ENCODE measurements at places on chromosomes 5 and 9. TPM values are rescaled to one million over a fixed set of nuclear protein-coding genes. Genes with fewer than 3 reads are reported as not detected.

GRCh38 chr9:36762958-36763357, 190.3 kb downstream of the MELK start:
- DNase-seq, result no peak

DNA sequence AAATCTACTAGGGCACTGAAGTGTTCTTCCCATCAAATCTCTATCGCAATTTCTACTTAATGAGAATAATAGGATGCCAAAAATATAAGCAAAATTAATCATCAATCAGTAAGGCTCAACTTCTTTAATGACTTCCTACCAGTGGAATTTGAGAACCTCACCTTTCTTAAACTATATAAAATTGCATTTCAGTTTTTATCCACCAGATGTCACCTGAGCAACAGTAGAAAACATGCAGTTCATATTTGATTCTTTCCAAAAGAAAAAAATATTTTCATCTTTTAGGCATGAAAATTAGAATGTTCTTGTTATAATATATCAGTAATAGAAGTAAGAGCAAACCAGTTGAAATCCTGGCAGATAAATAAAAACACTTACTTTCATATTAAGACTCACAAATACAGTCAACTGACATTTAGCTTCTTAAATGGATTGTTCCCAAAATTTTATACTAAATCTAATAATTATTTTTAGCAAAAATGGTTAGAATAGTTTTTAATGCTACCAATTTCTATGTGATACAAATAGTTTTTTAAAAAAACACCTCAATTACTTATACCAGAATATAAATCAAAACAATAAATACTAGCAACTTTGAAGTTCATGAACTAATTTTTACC, 13.4 kb upstream of the CCDC112 start:
- DNase-seq, result no peak

DNA sequence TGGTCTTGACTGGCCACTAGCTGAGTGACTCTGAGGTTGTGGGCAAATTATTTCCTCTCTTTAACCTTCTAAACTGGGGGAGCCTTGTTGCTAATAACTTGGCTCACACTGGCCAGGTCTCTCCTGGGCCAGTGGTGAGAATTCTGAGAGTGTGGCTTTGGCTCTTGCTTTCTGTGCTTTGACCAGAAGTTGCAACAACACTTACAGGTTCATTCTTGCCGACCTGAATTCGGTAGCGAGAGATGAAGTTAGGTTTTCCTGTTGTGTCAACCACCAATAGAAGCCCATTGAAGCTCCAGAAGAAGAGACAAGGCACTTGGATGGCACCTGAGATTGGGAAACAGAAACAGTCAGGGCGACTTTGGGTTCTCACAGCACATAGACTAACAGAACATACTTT, 19.8 kb downstream of the FAXDC2 start:
- DNase-seq, result no peak

- no peak for DNase-seq
Observed at GRCh38 chr9:20240498-20240897, 381.8 kb downstream of the MLLT3 start.

- no peak for DNase-seq
Observed at GRCh38 chr9:27632254-27632653, 59.0 kb upstream of the C9orf72 start.

DNA sequence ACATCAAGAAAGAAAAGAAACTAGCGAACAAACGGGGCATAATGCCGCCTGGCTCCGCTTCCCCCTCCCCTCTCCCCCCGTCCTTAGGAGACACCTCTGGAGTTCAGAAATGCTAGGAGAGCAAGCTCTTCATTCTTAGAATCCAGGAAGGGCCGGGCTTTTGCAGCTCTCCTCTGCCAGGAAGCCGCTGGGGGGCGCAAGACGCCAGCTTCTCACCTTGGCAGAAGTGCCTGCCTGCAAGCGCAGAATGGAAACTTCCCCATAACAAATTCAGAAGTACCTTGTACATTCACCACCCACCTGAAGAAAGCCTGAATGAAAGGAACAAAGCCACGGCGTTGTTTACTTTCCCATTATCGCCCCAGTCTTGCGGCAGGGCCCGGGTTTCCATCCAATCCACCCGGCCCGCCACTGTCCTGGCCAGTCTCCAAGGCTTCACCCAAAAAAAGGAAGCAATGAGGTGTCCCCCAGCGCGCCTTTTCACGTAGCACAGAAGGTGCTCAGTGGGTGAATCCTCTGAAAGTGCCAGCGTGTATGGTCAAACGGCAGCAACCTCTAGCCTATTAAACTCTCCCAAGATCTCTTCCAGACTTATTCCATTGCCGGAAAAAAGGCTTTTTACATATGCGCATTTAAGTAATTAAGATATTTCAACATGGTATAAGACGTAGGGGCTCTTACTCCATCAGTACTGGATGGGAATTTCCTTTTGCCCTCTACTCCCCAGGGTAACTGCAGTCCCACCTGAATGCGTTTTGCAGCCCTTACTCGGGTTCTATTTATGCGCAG, 1.6 kb upstream of the GADD45G start:
- DNase-seq, result peak; percentile 87

DNA sequence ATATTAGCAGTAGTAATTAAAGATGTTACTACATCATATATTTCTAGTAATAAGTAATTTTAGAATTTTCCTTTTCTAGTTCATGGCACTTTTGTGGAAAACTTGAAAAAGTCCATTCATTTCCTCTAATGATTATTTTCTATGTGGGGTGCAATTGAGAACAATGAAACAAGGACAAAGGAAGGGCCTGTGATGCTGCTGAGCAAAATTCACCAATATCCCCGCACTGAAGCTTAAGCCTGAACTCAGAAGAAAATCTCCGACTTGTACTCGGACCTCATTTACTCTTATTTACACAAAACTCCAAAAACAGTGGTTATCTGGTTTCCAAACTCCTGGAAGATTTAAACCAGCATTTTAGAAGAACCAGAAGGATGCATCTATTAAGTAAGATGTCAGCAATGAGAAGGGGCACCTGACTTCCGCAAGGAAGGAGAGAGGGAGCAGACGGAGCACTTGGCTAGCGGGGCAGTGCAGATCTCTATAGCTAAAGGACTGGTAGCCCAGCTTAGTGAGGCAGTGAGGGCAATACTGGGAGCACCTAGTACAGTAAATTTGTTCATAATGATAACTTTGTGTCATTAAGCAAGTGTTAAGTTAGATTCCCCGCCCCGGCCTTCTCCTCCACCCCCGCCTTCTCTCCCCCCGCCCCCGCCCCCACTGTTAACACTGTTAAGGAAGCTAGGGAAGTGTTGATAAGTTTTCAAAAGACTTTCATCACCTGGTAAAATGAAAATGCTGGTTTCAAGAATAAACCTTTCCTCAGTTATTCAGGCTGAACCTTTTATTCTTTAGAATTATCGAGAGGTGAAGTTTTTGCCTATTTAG, 123.3 kb downstream of the ZSWIM6 start:
- DNase-seq, result no peak

GRCh38 chr9:126326228-126327005, at the start of gene MVB12B:
Gene MVB12B (plus strand): TSS chr9:126326829. CDS start chr9:126326930, 101 bp downstream.
- peak; percentile 51 for DNase-seq

- DNase-seq, result no peak
Observed at GRCh38 chr5:43294226-43294625, 19.0 kb downstream of the HMGCS1 start.

DNA sequence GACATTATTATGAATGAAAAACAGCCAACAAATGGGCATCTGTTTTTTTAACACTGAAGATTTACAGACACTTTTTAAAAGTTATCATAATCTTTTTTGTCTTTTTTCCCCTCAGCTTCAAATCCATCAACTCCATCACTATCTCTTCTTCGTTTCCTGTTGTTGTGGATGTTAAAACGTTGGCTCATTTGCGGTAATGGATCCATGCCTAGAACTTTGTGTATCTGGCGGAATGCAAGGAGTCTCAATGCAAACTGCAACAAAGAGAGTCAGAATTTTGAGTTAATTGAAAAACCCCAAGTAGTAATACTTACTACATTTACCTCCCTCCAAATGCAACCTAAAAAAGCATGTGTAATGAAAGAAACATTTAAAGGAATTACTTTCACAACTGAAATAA, 42.9 kb upstream of the MTMR12 start:
- no peak for DNase-seq

DNA sequence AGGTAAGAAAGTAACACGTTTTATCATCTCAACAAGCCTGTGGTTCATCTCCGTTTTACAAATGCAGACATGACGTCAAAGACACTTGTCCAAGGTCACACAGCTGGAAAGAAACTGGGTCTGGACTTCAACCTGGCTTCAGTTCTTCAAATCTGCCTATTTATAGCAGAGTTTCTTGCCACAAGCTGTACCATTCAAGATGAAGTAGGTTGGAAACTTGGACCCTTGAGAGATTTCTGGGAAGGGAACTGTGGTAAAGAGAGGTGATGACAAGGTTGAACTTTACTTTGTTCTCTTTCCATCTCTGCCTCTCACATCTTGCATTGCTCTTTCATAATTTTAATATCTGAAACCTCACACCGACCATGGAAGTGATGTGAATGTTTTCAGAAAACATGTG, 29.9 kb upstream of the DENND1A start:
- no peak for DNase-seq

DNA sequence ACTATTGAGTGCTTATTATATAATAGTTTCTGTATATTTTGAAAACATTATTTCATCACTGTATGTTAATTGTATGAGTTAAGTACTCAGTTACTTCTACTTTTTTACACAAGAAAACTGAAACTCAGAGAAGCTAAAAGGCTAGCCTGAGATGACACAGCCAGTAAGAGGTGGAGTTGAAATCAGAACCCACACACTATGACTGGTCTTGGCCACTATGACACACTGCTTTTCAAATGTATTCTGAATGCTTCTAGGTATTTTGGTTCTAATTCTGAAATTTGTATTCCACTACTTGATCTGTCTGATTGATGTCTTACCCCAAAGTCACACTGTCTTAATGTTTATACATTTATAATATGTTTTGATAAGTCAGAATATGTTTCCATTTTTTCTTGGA, 181.8 kb downstream of the ZDHHC21 start:
- no peak for DNase-seq

DNA sequence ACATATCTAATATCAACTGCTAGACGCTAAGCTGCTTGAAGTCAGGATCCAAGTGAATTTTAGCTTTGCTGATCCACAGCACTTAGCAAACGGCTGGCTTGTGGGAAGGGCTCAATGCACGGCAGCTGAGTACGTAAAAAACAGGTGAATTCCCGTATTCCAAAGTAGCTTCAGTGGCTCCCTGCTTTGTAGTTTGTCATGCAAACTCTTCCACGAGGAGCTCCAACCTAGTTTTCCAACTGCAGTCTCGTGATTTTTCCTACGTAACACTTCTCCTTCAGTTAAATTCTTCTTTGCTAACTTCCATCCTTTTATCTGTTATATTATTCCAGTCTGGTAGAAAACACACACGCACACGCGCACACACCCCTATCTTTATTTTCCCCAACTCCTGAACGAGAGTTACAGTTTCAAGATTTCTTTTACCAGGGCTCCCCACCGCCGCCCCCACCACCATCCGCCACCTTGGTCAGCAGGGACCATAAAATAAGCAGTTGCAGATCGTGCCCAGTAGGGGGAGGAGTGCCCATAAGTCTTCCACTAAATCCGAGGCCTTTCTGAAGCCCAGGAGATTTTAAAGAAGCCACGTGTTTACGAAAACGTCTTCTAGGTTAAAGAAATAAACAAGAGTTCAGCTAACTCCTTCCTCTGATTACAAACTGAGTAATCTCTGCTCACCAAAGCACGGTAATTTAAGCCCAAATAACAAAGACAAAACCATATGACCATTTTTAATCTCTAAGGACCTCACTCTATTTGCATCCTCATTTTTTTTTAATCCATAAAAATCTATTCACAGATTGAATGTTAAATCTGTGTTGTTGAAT, 34.8 kb upstream of the TRIO start:
- DNase-seq, result no peak

- DNase-seq, result no peak
Observed at GRCh38 chr9:2709645-2710101, 7.6 kb upstream of the KCNV2 start.

- DNase-seq, result no peak
Observed at GRCh38 chr5:168311061-168311566, 19.7 kb downstream of the WWC1 start.

DNA sequence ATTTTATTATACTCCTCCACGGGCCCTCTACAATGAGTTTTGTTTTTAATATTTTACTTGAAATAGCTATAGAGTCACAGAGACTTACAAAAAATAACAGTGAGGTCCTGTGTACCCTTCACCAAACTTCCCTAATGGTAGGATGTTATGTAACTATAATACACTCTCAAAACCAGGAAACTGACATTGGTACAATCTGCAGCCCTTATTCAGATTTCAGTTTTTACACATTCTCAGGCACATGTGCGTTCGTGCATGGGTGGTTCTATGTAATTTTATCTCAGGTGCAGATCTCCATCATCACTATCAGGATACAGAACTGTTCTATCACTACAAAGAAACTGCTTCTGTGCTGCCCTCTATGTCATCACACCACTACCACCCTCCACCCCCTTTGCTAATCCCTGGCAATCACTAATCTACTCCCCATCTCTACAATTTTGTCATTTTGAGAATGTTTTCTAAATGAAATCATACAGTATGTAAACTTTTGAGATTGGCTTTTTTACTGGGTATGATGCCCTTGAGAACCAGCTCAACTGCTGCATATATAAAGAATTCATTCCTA, 16.4 kb downstream of the RAB14 start:
- no peak for DNase-seq

DNA sequence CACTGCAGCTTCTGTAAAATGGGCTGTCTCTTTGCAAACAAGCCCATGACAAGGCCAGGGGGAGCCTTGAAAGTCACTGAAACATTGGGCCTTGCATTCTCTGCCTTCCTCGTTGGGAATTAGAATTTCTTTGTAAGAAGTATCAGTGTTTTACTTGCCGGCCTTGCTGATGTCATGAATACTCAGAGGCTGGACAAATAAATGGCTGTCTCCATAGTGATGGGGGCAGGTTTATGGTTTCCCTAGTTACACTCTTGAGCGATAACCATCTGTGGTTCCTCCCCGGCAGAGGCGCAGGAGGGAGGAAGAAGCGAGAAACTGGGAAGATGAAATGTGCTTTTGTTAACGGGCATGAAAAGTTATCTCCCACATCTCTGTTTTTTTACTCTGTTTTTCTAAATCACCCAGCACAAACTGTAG, 272.7 kb upstream of the PANK3 start:
- no peak for DNase-seq

The IL5 gene
- total RNA-seq, result not detected

The MIER3 gene
- total RNA-seq, result 25.9 TPM

The DOCK8 gene
- 195 TPM for total RNA-seq

The NIPAL4 gene
- 0.10 TPM for total RNA-seq

DNA sequence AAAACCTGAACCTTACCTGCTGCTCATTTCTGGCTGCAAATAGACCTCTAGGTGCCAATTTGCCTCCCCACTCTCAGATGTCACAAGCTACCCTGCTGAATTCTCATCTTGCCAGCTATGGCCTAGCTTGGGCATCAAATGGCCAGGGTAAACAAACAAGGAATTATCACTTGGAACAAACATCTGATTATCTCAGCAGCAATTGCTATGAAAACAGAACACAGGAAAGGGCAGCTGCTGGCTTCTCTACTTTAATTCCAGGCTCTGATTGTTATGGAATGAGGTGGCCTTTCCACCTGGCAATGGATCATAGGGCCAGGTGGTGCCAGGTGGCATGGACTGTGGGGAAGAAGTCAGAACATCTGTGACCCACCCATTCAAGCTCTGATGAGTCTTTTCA, 505.1 kb downstream of the TLR4 start:
- no peak for DNase-seq

Measured in T-cell (primary cell).